ENCODE measurements at places on chromosomes 5 and 9.

GRCh38 chr5:106854105-106854687 lies 816.5 kb downstream of the EFNA5 start:
- no peak for DNase-seq

GRCh38 chr5:139688088-139688702 lies 40.0 kb downstream of the CXXC5 start:
- DNase-seq = no peak

DNA sequence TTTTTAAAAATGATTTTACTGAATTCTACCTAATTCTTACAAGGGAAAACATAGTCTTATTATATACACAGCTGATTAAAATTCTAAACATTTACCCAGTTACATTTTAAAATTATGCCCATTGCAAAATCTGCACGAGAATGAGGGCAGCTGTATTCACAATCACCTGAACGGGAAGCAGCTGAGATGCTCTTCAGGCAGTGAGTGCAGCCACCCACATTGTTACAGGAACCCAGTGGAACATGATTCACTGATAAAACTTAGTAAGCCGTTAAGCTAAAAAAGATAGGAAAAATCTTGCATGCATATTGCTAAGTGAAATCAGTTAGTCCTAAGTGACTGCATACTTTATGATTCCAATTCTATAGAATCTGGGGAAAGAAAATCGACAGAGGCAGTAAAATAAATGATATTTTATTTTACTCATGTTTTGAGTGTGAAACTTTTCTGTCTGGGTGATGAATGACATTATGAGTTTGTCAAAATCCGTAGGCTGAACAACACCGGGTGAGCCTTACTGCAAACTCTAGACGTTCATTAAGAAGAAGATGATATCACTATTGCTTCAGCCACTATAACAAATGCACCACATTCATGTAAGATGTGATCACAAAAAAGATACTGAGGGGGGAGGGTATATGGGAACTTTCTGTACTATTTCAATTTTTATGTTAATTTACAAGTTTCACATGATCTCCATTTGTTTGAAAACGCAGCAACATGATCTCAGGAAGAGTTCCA lies 39.1 kb upstream of the FLT4 start:
- DNase-seq = no peak

GRCh38 chr9:112332977-112333638 lies at the start of gene PTBP3:
PTBP3 (minus strand) TSS chr9:112333619; CDS start chr9:112297865, 35,754 bp downstream.
- peak; percentile 60 for DNase-seq

GRCh38 chr9:107487521-107488374 lies 1.8 kb downstream of the KLF4 start:
- no peak for DNase-seq

All from stimulated activated CD4-positive, alpha-beta T cell treated with anti-CD3 and anti-CD28 coated beads, Interleukin-2, amount 100 ng/mL, for 48 hours (primary cell).